Kidney epithelial cell (primary cell): ENCODE measurements at places on chromosomes 2 and 18. TPM values are rescaled to one million over a fixed set of nuclear protein-coding genes. Genes with fewer than 3 reads are reported as not detected.

Gene CFAP65
- 0.07 TPM in 1 of 2 replicates, not detected in the other for total RNA-seq

Gene MC2R
- not detected in 2 replicates for total RNA-seq

Gene CD226
- total RNA-seq, result not detected in 2 replicates

Gene EFR3B
- total RNA-seq, result 2.3 and 3.1 TPM in 2 replicates

Gene COPS9
- total RNA-seq, result 164 and 186 TPM in 2 replicates

Gene SOX11
- 75.6 and 81.7 TPM in 2 replicates for total RNA-seq

Gene DSG1
- total RNA-seq, result 0.17 TPM in 1 of 2 replicates, not detected in the other

Gene CD8B
- total RNA-seq, result 2.0 and 3.8 TPM in 2 replicates

Gene RAD51AP2
- total RNA-seq, result 0.04 and 0.14 TPM in 2 replicates

Gene ALPP
- total RNA-seq, result not detected in 2 replicates

Gene FOXD4L1
- total RNA-seq, result not detected in 2 replicates

Gene CERKL
- 0.07 and 0.17 TPM in 2 replicates for total RNA-seq

Gene SPATS2L
- 77.3 and 82.3 TPM in 2 replicates for total RNA-seq

Gene NAT8
- total RNA-seq, result not detected in 2 replicates

Gene SP3
- 52.6 and 68.9 TPM in 2 replicates for total RNA-seq

Gene TMEM178A
- total RNA-seq, result 1.7 and 2.8 TPM in 2 replicates

Gene NTSR2
- not detected in 2 replicates for total RNA-seq

Gene SLC19A3
- total RNA-seq, result 0.07 and 0.25 TPM in 2 replicates
